ENCODE measurements at places on chromosomes 5 and 9.
A peak's percentile ranks its signal among the peaks of the same experiment; 100 is the strongest.

- DNase-seq = no peak
These were observed 185.3 kb downstream of the PCSK1 start for GRCh38 chr5:96247708-96248107.

- no peak for DNase-seq
These were observed 11.1 kb upstream of the CEP72 start for GRCh38 chr5:600886-601541.

- no peak for DNase-seq
These were observed 71.9 kb downstream of the ZNF354C start for GRCh38 chr5:179131886-179132585.

DNA sequence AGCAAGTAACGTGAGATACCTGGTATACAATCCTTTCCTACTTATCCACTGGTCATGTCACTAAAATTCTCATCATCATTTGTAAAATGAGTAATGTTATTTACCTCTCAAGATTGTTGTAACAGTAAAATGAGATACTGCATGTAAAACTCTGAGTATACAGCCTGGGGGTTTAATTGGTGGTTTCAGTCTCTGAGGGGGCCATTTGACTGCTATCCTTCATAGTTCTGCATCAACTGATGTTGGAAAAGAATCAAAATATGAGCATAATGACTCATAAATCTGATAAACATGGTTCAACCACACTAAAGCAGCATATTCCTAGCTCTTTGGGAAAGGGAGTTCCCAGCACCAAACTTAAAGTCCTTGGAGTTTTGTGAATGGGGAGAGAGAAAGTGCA lies 181.0 kb upstream of the GHR start:
- no peak for DNase-seq

- no peak for DNase-seq
These were observed 266.5 kb upstream of the EFNA5 start for GRCh38 chr5:107937204-107937603.

- no peak for DNase-seq
These were observed 70.8 kb upstream of the PRRC1 start for GRCh38 chr5:127446626-127447025.

GRCh38 chr5:130216286-130216685 lies 312.0 kb downstream of the CHSY3 start:
- DNase-seq = no peak

- no peak for DNase-seq
These were observed 386.3 kb downstream of the ENC1 start for GRCh38 chr5:74254257-74254656.

- DNase-seq = peak; percentile 83
These were observed 211.5 kb downstream of the PAPPA start for GRCh38 chr9:116365056-116365471.

GRCh38 chr5:151811593-151812321 lies 40.0 kb downstream of the G3BP1 start:
- peak; percentile 48 for DNase-seq

- no peak for DNase-seq
These were observed 14.6 kb upstream of the TRAF1 start for GRCh38 chr9:120941046-120941770.

DNA sequence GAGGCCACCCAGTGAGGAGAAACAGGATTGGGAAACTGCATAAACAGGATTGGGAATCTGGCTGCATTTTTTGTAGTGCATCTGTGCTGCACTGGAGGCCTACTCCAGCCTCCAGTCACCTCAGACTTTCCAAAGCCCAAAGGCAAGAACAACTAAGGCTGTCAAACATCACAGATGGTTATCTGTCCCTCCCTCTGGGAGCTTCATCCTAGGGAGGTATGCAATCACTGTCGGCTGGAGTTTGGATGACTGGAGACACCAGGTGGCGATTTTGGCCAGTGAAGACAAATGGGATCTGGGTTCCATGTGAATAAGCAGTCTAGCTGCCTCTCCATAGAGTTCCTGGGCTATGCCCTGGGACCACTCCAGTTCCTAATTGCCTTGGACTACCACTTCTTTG lies 9.3 kb upstream of the SPINK13 start:
- DNase-seq = no peak

GRCh38 chr5:178155065-178155464 lies 1.4 kb upstream of the NHP2 start:
- DNase-seq = no peak

DNA sequence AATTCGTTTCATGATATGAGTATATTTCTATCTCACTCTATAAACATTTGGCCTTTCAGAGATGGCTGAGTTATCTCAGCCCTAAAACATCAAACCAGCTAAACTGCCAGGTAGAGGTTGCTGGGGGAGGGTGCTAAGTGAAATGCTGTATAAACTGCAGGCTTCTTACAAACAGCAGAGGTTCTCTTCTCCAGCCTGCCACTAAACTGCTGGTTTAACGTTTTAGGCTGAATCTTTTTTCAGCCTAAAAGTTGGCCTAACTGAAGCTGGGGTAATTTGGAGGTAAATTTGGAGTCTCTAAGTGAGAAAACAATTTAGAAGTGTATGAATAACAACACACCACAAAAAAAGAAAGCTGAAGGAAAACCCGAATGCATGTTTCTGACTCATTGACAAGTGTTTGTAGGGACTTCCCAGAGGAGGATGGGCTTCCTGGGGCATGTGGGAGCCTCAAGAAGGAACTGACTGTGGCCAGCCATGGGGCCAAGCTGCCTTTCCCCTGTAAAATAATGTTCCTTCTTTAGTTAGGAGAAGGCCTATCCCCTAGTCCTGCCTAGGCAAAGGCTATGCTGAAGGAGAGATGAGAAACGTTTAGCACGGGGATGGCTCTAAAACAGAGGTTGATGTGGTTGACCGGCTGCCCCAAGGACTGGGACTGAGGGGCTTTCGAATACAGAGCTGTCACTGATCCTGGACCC lies 44.3 kb downstream of the SLC28A3 start:
- peak; percentile 73 for DNase-seq

DNA sequence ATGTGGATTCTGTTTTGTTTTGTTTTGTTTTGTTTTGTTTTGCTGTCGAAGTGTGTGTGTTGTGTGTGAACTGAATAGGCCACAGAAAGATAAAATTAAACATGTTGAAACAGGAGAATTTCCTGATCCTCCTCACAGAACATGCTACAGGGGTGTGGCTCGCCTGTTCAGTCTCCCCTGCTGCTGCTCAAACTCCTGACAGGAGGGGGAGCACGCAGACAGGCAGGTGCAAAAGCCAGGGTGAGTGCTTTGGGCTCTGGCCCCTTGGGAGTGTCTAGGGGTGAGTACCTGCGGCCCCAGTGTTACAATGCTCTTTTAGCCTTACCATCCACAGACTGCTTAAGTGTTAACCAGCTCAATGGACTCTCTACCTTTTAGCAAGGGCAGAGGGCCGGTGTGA lies 473.5 kb downstream of the MAT2B start:
- DNase-seq = no peak

DNA sequence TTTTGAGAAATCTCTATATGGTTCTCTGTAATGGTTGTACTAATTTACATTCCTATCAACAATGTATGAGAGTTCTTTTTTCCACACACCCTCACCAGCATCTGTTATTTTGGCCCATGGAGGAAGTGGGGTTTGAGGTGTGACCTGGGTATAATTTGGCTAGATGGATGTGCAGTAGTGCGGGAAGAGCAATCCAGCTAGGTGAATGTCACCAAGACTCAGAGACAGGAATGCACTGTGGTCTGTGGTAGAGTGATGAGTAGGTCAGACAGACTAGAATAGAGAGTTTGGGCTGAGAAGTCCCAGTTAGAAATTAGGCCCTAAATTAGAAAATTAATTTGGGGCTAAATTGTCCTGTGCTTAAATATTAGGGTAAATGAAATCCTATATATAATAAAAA lies 32.8 kb upstream of the PIP5K1B start:
- DNase-seq = no peak

DNA sequence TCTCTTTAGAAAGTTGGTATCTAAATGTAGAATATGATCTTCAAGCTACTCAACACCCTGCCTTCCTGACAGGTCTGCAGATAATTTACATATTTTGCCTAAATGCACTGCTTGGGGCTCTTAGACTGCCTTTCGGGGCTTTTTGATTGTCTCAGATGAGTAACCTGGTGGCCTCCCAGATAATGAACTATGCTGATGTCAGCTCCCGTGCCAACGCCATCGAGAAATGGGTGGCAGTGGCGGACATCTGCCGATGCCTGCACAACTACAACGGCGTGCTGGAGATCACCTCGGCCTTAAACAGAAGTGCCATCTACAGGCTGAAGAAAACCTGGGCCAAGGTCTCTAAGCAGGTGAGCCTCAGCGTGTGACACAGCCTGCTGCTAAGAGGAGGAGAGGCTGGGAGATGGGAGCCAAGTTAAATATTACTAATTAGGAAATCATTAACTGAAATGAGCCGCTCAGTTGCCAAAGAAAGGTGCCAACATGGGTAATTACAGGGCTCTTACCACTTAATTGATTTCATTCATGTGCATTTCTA lies 20.8 kb upstream of the CKMT2 start:
- no peak for DNase-seq

DNA sequence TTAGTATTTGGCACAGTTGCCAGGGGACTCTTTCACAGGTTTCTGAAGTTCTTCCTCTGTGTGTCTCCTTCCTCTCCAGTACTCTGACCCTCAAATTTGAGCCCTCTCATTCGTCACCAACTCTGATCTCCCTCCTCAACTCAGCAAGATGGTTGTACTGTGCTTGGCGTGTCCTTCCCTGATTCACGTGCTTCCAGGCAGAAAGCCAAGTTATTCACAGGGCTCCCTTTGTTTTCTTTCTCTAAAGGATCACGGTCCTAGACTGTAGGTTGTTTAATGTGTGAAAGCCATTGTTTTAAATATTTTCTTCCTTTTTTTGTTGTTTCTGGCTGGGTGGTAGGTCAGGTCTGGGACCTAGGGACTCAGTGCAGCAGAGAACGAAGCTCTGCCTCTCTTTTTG lies 142.9 kb downstream of the DMAC1 start:
- DNase-seq = peak; percentile 15

DNA sequence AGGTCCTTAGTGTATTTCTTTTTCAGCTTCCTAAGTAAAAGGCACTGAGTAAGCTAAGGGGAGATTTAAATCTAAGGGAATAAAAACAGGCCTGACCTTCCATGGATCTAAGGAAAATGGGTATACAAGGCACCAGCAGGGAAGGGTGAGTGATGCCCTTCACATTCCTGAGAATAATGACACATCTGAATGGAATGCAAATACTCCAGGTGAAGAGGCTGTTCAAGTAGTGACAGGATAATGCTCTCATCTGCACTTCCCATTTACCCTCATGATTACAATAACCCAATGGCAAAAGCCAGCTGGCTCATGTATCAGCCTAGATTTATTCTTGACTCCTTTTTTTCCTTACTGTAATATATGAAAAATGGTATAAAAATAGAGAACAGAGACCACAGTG lies 216.2 kb upstream of the ACTBL2 start:
- peak; percentile 37 for DNase-seq

GRCh38 chr5:172508471-172509404 lies 54.4 kb upstream of the SH3PXD2B start:
- DNase-seq = no peak

DNA sequence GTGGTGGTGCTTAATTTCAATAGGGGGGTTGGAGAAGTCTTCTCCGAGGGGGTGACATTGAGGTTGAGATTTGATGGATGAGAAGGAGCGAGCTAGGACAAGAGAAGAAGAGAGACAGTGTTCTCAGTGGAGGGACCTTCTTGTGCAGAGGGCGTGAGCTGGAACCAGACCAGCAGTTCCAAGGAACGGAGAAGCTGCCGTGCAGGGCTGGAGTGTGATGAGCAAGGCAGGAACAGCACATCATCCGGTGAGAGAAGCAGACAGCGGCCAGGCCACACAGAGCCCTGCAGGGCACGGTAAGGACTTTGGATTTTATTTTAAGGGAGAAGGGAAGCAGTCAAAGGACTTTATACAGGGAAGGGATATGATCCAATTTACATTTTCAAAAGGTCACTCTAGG lies 206.9 kb downstream of the MELK start:
- no peak for DNase-seq

- DNase-seq = no peak
These were observed 128.5 kb upstream of the LPCAT1 start for GRCh38 chr5:1651971-1652872.

GRCh38 chr5:140926443-140927227 lies 536 bp downstream of the PCDHAC1 start:
- DNase-seq = peak; percentile 55

DNA sequence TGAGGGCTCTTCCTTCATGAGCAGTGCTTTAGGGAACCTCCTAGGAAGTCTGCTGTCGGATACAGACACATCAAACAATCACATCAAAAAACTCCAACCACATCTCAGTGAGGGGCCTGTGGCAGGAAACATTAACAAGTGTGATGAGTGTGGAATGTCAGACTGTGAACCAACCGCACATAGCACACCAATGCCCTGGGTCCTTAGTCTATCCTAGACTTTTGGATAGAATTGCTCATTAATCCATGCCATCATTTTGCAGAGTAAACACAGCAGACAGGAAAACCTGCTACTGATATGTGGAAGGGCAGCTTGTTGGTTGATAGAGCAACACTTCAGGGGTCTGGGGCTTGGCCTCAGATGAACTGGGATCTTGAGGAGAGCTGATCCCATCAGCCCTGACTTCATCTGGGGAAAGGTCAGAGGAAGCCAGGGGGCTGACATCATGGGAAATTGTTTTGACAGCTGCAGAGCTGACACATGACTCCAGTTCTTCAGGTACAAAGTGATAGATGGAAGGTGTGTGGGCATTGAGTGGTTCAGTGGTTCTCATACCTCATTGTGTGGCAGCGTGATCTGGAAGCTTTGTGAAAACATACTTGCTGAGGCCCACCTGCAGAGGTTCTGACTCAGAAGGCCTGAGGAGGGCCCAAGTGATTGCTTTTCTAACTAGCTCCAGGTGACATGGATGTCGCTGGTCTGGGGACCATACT lies 193.3 kb downstream of the DIRAS2 start:
- DNase-seq = no peak

- no peak for DNase-seq
These were observed 599.3 kb upstream of the TLE4 start for GRCh38 chr9:78972303-78972999.

GRCh38 chr9:127554966-127555839 lies 56.9 kb upstream of the STXBP1 start:
- DNase-seq = no peak

DNA sequence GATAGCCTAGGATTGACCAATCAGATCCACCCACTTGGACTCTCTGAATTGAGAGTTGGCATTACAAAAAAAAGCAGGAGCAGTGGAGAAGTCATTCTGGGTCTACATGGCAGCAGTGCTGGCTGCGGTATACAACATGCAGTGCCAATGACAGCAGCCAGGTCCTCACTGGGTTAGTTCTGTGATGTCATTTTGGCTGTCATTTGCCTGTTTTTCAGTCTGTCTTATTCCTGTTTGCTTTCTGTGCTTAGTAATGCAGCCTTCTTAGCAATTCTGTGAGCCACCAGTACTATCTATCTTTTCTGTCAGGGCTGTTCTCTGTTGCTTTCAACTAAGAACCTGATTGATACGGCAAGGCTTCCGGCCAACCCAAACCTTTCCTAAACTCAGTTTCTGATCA lies 471.8 kb downstream of the BNC2 start:
- DNase-seq = no peak

DNA sequence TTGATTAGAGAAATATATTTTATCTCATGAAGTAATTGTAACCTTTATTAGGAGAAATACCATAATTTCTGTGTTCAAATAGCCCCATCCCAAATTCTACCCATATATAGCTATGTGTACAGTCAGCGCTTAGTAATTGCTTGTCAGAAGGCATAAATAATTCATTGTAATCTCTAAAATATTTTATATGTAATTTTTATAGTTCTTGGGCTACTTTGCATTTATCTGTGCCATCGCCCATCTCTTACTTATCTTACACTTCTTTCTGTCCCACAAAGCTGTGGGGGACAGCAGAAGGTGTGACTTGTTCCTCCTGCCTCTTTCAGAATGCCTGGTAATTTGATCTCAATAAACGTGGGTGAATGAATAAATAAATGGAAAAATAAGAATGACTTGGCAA lies 5.5 kb downstream of the ADAMTSL1 start:
- peak; percentile 55 for DNase-seq

Measured in fibroblast of skin of right biceps (primary cell).